ENCODE measurements at places on chromosomes 1 and 21. TPM values are rescaled to one million over a fixed set of nuclear protein-coding genes. Genes with fewer than 3 reads are reported as not detected.

- DNase-seq, result no peak
- H3K36me3 ChIP-seq, result no peaks in the 10 kb centered on the region
- H3K4me3 ChIP-seq, result no peak overlapping the region
These were observed 841.8 kb downstream of the USP25 start for GRCh38 chr21:16571594-16571993.

GRCh38 chr1:164583835-164584539 lies 25.0 kb downstream of the PBX1 start:
- no peak for DNase-seq
- H3K4me3 ChIP-seq, result no peak overlapping the region
- no peaks in the 10 kb centered on the region for H3K36me3 ChIP-seq
- no peaks in the 10 kb centered on the region for H3K27me3 ChIP-seq

- peaks cover 9% of the 10 kb centered on the region for H3K4me1 ChIP-seq
- peaks cover 36% of the 10 kb centered on the region for H3K36me3 ChIP-seq
- peak overlapping the region; percentile 47 for H3K27ac ChIP-seq
- no peaks in the 10 kb centered on the region for H3K27me3 ChIP-seq
- H3K4me3 ChIP-seq, result no peak overlapping the region
These were observed 109.4 kb downstream of the NRDC start for GRCh38 chr1:51768971-51769588.

DNA sequence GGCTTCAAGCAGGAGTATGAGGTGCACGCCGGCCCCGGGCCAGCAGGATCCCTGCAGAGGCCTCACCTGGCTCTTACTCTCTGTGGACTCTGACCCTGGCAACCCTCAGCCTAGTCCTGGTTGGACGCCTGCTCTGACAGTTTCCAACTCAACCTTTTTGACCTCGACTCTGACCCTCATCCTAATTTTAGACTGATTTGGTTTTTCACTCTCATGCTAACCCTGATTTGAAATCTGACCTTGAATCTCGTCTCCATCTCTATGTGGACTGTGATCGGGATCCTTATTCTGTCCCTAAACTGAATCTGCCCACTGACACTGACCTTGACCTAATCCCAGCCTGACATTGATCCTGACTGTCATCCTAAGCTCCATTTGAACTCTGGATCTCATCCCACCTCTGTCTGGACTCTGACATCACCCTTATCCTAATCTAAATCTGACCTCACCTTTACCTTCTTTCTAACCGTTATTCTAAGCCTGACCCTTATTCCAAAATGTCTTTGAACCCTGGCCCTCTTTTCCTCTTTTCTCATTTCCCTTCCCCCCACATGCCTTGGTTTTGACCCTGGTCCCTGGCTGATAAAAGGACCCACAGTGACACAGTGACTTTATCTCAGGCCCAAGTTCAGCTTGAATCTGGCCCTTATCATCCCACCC lies 67.8 kb downstream of the PTPRU start:
- no peak overlapping the region for H3K27ac ChIP-seq
- no peaks in the 10 kb centered on the region for H3K36me3 ChIP-seq
- DNase-seq, result no peak
- no peak overlapping the region for H3K4me3 ChIP-seq
- H3K4me1 ChIP-seq, result no peaks in the 10 kb centered on the region
- H3K27me3 ChIP-seq, result no peaks in the 10 kb centered on the region

DNA sequence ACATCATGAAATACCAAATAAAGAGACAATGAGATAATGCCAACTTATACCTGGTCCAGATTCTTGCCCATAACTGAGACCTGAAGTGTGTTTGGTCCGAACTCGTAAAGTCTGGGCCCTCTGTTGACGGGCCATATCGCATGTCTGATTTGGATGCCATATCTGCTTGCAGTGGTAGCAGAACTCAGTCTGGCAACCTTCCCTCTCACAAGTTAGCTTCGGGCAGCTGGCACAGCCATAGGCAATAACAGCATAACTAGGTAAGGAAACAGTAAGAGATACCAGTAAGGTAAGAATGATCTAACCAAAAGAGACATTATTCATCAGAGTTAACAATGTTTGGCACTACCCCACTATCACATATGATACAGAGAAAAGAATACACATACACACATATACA lies 15.1 kb downstream of the RNF19B start:
- H3K27ac ChIP-seq, result peak overlapping the region; percentile 84
- peaks cover 18% of the 10 kb centered on the region for H3K36me3 ChIP-seq
- H3K4me3 ChIP-seq, result no peak overlapping the region
- H3K27me3 ChIP-seq, result no peaks in the 10 kb centered on the region

The RCC2 gene
- total RNA-seq, result 113 TPM

The TRMT1L gene
- 16.9 TPM for total RNA-seq

The LCE1B gene
- not detected for total RNA-seq

All from Calu3 (cell line).